ENCODE measurements at places on chromosomes 4 and X. TPM values are rescaled to one million over a fixed set of nuclear protein-coding genes. Genes with fewer than 3 reads are reported as not detected.

- H3K4me1 ChIP-seq: no peaks in the 10 kb centered on the region
- no peaks in the 10 kb centered on the region for H3K27me3 ChIP-seq
- H3K27ac ChIP-seq: no peak overlapping the region
- no peak overlapping the region for H3K4me3 ChIP-seq
These were observed 28.4 kb upstream of the NLGN4X start for GRCh38 chrX:6257025-6257424.

- no peak for DNase-seq
- no peaks in the 10 kb centered on the region for H3K36me3 ChIP-seq
- H3K27me3 ChIP-seq: no peaks in the 10 kb centered on the region
These were observed 34.0 kb downstream of the PPP2R3B start for GRCh38 chrX:352582-353314.

- no peak overlapping the region for H3K27ac ChIP-seq
- DNase-seq: no peak
- H3K36me3 ChIP-seq: no peaks in the 10 kb centered on the region
- H3K27me3 ChIP-seq: no peaks in the 10 kb centered on the region
These were observed 193.6 kb upstream of the BANK1 start for GRCh38 chr4:101596781-101597552.

GRCh38 chr4:184318852-184319251, 101.2 kb upstream of the ENPP6 start:
- no peak overlapping the region for H3K27ac ChIP-seq
- H3K4me3 ChIP-seq: no peak overlapping the region

- no peaks in the 10 kb centered on the region for H3K4me1 ChIP-seq
- no peak overlapping the region for H3K4me3 ChIP-seq
- DNase-seq: no peak
These were observed 26.1 kb upstream of the SORCS2 start for GRCh38 chr4:7166237-7166636.

The PNMA5 gene
- not detected for total RNA-seq

DNA sequence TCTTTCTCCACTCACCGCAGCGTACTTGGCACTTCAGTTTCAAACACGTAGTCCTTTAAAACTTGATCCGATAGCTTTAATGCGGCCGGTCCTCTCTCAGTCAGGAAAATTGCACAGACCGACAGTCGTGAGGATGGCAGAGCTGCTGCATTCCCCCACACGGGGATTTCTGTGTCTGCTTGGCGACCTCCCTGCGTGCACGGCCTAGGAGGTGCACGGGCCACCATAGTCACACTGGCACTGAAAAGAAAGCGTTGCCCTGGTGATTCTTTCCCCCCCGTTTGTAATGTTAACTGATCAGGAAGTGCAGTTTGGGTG, 10.3 kb downstream of the AKAP17A start:
- H3K4me1 ChIP-seq: no peaks in the 10 kb centered on the region
- no peaks in the 10 kb centered on the region for H3K27me3 ChIP-seq
- DNase-seq: no peak
- H3K4me3 ChIP-seq: no peak overlapping the region

- peak; percentile 62 for DNase-seq
- no peaks in the 10 kb centered on the region for H3K4me1 ChIP-seq
- no peak overlapping the region for H3K27ac ChIP-seq
- H3K36me3 ChIP-seq: no peaks in the 10 kb centered on the region
- no peaks in the 10 kb centered on the region for H3K27me3 ChIP-seq
These were observed 59.5 kb upstream of the NEIL3 start for GRCh38 chr4:177250056-177250696.

Measured in adrenal gland (tissue), 19 donors.